ENCODE measurements at places on chromosomes 5 and 9.

DNA sequence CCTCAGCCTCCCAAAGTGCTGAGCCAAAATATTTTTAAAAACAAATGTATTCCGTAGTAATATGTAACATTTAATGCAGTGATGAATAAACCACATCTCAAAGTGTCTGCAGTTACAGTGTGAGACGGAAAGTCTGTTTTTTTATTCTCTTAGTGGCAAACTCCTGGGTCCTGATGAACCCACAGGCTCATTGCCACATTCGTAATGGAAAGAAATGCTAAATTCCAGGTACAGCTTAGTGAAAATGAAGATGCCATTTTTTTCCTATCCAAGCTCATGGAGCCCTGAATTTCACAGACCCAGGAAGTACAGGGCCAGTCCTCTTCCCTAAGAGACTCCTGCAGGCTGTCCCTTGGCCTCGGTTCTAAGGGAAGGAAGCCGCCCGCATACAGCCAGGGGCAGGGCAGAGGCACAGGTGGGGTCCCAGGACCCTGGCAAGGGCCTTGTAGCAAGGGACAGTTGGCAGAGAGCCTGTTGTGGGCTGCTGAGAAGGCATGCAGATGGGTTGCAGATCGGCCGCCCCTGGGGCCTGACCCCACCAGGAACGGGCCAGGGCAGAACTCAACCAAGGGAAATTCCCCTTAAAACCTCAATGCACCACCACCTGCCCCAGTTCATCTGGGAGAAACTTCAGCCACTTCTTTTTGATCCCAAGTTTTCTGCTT lies 36.2 kb downstream of the IPPK start:
- no peak for DNase-seq

- DNase-seq, result peak; percentile 64
Measured at GRCh38 chr5:156934450-156935211, 28.4 kb downstream of the TIMD4 start.

GRCh38 chr9:129871046-129871445 lies 35.8 kb downstream of the USP20 start:
- no peak for DNase-seq

GRCh38 chr5:98770911-98771322 lies 2.5 kb upstream of the RGMB start:
- no peak for DNase-seq

- DNase-seq, result peak; percentile 93
Measured at GRCh38 chr9:127785023-127785932, 556 bp upstream of the CDK9 start.

GRCh38 chr5:67467110-67467509 lies 270.5 kb upstream of the CD180 start:
- DNase-seq, result no peak

- no peak for DNase-seq
Measured at GRCh38 chr5:107404595-107405374, 266.0 kb downstream of the EFNA5 start.

GRCh38 chr5:60805463-60805862 lies 38.6 kb downstream of the ELOVL7 start:
- DNase-seq, result no peak

GRCh38 chr9:84136119-84136868 lies 155.7 kb downstream of the RMI1 start:
- DNase-seq, result no peak

GRCh38 chr9:109329638-109330258 lies 8.9 kb upstream of the EPB41L4B start:
- DNase-seq, result no peak

DNA sequence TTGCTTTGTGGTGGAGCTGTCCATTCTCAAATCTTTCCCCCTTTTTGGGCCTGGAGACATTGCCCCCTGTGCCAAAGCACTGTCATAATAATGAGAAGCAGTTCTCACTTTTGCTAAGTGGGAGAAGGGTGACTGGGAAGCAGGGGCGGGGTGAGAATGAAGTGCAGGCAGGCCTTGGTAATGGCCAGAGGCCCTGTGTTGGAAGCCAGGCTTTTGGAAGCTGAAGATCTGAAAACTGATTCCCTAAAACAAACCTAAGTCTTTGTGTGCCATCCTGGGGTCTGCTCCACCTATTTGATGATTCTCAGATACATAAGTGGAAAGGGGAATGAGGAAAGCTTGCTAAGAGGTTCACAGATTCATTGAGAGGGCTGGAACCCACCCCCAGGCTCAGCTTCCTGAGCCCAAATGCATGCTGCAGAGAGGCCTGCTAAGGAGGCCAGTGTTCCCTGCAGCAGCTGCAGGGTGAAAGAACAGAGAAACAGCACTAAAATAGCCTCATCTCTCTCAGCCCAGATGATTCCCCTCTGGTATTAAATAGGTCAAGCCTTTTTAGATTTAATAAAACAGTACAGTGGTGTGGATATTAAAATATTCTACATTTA lies 75.0 kb downstream of the NSG2 start:
- DNase-seq, result no peak

DNA sequence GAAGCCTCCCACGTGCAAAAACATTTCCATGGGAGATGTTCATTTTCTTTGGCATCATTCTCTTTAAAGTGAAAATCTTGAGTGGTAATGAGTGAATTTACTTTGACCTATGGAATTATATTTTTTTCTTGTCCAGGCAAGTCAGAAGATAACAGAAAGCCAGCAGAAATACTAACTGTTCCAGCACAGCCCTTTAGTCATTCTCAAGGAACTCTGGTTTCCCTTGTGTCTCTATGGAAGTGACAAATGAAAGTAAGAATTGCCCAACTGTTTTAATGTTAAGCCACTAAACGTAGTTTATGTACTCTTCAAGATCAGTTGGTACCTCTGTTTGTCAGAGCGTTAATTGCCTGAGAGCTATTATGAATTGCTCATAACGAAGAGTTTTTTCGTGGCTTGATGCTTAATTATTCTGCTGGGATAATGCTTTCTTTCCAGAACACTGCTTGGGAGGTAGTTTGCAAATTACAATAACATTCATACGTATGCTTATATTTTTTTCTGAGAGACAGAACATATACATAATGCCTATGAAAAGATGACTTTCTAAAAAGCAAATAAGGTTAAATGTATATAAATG lies 84.5 kb upstream of the CER1 start:
- DNase-seq, result no peak

GRCh38 chr9:133726401-133727276 lies 11.5 kb downstream of the SARDH start:
- DNase-seq, result peak; percentile 65

DNA sequence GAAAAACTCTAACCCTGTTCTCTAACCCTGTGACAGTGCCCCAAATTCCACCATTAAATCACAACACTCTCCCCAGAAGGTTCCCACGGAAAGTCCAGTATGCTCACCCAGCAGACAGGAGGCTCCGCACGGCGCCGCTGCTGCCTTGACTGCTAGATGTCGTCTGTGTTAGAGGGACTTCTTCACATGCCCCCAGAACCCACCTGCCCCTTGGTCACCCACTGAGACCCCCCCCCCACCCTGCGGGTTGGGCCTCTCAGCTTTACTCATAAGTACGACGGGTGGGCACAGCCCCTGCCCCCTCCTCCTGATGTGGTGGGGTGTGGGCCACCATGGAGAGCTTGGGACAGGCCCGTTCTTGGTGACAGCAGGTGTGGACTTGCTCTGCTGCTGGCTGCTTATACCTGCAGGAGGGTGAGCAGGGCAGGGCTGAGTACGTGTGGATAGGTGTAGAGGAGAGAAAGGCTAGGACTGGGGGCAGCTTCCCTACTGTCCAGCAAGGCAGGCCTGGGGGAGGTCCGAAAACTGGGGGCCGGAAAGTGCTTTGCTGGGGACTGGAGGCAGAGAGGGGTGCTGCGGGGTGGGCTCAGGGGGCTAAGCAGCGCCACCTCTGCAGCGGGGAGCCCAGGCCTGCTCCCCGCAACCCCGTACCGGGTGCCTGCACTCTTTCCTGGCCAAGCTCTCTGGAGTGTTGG lies 57.5 kb upstream of the OLFM1 start:
- DNase-seq, result no peak

- no peak for DNase-seq
Measured at GRCh38 chr5:57891443-57891842, 408.8 kb upstream of the ACTBL2 start.

DNA sequence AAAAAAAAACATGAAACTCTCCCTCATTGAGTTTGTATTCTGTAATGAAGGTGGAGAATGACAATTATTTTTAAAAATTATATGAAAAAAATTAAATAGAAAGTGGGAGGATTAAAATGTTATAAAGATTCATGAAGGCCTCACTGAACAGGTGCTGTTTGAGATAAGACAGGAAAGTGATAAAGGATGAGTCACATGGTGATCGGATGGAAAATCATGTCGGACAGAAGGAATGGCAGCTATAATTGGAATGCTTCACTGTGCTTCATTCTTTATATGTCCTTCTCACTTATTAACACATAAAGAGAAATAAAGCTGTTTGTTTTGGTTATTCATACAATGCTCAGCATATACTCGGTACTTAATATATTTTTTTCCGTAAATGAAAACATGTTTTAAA lies 464.5 kb upstream of the RGMB start:
- DNase-seq, result no peak

DNA sequence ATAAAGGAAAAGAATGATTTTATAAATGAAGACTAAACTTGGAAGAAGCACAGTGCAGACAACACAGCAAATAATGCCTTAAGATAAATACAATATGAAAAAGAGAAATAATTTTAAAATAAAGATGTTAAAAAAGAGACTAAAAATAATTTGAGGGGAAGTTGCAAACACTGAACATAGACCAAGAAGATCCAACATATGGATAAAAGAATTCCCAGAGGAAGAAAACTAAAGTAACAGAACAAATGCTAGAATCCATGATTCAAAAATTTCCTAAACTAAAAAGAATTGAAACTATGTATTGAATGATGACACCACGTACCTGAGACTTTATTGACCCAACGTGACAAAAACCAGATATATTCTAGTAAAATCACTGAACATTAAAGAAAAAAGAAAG lies 18.7 kb upstream of the SMIM23 start:
- no peak for DNase-seq

DNA sequence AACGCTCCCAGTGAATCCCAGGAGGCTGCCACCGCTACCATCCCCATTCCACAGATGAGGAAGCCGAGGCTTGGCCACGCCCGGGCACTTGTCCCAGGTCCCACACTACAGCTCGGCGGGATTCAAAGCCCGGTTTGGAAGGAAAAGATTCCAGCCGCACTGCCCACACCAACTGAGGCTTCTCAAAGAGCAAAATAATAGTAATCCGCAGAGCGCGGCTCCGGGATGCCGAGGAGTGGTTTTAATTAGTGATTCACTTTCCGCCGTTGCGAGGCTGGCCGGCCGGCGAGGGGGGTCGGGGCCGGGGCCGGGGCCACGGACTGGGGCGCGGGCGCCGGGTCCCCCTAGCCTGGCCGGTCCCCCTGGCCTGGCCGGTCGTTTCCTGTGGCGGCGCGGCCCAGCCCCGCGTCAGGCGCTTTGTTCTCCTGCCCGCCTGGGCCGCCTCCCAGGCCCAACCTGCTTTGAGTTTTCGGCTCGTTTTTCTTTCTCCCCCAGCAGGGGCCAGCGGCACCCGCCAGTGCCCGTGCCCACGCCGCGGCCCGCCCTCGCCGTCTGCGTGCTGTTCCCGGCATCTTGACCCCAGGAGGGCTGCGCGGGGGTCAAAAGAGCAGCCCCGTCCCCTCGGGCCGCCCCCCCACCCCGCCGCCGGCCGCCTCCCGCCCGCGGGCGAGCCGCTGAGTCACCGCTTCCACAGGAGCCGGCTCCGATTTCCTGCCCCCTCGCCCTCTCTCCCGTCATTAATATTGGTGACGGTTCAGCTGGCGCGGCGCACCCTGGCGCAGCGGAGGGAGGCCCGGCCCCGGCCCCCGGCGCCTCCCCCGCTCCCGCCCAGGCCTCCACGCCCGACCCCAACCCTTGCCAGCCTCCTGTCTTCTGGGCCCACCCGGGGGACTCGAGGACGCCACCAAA lies 31.2 kb downstream of the FGF18 start:
- no peak for DNase-seq

DNA sequence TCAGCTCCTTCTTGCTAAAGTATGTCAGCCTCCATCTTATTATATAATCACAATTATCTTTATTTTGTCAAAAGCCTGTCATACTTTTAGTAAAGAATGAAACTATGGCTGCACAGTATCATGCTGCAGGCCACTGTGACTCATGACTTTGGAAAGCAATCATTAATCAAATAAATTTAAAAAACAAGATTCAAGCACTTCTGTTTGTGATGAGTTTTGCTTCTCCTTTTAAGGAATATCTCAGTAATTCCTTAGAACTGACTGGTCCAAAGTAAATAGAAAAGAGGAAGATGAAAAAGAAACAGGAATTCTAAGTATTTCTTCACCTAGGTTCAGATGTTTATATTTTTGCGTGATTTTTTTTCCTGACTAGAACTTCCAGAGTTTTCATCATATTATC lies 83.1 kb downstream of the EDIL3 start:
- no peak for DNase-seq

GRCh38 chr9:34493972-34494535 lies 28.7 kb downstream of the ENHO start:
- peak; percentile 10 for DNase-seq

DNA sequence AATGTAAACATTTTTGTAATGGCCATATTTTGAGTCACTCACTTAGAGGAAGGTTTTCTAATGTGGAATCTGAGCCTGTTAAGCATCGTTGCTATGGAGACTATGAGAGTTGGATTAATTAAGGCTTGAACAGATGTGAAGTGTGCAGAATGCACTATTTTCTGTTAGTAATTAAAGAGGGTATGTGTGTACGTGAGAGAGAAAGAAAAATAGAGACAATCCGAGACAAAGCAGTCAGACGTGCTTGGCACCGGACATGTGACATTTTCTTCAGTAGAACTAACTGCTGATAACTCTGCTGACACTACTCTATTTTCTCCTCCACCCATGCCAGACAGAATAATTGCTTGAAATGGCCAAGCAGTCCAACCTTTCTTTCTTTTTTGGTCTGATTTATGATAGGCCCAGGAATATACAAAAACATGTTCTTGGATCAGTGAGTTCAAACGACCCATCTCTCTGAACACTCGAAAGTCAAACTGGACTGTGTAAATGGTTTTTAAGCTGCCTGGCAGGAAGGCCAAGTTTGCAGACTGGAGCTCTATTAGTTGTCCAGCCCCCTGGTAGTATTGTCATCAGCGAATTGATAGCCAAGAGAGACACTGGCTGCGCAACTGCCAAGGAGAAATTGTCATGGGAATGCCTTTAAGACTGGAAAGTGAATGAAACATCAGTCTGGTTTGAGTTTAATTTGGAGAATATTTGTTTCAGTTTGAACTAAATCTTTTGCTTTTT lies 322.1 kb downstream of the ARHGEF28 start:
- DNase-seq, result no peak

- no peak for DNase-seq
Measured at GRCh38 chr9:118121361-118121760, 417.2 kb downstream of the TLR4 start.

DNA sequence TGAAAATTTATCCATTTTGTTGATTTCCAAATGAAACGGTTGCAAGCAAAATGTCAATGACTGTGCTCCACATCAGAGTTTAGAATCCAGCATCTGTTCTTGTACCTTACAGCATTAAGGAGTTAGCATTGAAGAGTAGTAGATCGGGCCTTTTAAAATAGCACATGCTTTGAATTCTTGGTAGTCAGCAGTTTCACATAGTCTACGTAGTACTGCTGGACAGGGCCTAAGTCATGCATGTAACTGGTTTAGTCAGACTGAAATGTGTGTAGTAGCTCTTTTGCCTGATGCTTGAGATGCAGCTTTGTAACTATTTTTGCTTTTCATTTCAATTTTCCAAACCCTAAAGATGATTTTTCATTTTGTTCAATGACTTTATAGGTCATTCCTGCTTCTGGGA lies 19.8 kb downstream of the LECT2 start:
- no peak for DNase-seq
